ENCODE measurements at places on chromosomes 16 and 17.

GRCh38 chr17:31595666-31596381 is 204.3 kb downstream of the RAB11FIP4 start:
- DNase-seq: no peak

- DNase-seq: no peak
These were observed 123.1 kb downstream of the LYRM1 start for GRCh38 chr16:21023509-21024202.

DNA sequence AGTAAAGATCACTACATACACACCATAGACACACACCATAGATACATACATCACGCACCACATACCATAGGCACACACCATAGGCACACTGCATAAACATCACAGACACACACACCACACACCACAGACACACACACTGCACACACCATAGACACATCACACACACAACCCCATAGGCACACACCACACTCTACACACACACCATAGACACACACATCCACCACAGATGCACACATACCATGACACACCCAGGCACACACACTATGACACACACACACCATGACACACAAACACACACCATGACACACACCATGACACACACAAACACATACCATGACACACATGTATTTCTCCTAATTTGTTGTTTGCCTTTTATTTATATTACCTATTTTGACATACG is 14.1 kb downstream of the TBC1D16 start:
- no peak for DNase-seq

DNA sequence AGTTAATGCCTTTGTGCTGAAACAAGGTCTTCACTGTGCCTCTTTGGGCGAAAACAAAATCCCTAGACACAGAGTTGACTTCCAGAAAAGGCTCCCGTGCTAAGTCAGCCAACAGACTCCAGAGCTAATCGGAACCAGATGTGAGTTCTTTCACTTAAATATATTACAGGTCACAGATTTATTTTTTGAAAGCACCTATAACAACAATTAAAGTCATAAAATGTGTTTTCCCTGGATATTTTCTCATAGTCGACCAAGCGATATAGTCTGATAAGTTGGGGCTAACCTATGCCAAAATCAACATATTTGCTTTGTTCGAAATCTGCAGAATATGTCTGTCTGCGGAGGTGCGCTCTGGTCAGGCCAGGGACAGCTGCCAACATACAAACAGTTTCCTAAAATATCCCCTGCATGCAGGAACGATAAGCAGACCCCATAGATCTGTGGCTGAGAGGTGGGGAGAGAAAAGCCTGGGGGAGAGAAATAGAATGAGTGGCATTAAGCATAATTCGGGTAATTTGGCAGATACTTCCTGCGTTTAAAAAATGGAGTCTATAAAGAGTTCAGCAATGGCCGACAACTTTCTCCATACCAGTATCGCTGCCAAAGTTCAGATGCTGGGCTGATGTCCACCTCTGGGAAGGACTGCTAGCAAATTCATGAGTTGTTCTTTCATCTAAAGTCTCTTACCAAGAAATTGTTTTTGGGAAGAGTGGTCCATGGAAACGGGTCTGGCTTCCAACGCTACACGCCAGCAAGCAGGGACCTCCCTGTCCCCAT is 50.8 kb upstream of the MYH10 start:
- DNase-seq: peak; percentile 90

GRCh38 chr17:17831208-17832031 is 5.4 kb downstream of the SREBF1 start:
- DNase-seq: no peak

DNA sequence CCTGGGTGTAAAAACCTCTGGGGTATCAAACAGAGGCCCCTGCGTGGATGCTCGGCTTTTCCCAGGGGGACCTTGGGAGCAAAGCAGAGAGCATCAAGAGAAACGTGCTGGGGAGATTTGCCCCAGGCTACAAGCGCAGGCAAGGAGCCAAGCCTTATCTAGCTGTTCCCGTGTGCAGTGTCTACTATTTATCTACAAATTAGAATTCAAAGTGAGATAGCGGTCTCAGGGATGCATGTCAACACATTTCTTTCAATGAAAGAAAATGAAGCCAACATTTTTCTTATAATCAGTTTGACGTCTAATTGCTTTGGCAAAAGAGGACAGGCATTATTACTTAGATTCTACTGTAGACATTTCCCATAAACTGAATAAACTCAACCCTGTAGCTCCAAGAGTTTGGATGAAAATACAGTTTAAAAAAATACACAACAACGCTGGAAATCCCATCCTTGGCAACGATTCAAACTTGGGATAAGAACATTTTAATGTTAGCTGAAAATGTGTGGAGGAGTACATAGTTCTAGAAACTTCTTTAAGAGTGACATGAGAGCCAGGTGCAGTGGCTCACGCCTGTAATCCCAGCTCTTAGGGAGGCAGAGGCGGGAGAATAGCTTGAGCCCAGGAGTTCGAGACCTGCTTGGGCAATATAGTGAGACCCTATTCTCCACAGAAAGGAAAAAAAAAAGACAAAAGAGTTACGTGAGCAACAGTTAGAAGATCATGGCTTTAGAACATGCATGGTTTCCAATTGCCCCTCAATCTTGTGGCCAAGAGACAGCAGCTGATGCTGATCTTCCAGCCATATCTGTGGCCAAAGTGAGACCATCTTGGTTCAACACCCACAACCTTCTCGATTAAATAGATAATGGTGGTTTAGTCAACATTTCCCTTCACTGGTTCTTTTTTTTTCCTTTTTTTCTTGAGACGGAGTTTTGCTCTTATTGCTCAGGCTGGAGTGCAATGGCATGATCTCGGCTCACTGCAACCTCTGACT is 7.2 kb downstream of the SPNS3 start:
- DNase-seq: peak; percentile 55

DNA sequence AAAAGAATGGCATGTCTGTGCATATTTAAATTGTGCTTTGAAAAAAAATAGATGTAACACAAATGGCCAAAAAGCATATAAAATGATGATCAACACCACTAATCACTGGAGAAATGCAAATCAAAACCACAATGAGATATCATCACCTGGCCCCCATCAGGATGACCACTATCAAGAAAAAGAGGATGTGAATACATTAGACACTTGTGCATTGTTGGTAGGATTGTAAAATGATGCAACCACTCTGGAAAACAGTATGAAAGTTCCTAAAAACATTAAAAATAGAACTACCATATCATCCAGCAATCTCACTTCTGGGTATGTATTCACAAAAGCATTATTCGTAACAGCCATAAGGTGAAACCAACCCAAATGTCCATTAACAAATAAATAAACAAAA is 91.5 kb downstream of the SPAG9 start:
- DNase-seq: no peak

- no peak for DNase-seq
These were observed 47.7 kb upstream of the LCMT1 start for GRCh38 chr16:25063865-25064264.

DNA sequence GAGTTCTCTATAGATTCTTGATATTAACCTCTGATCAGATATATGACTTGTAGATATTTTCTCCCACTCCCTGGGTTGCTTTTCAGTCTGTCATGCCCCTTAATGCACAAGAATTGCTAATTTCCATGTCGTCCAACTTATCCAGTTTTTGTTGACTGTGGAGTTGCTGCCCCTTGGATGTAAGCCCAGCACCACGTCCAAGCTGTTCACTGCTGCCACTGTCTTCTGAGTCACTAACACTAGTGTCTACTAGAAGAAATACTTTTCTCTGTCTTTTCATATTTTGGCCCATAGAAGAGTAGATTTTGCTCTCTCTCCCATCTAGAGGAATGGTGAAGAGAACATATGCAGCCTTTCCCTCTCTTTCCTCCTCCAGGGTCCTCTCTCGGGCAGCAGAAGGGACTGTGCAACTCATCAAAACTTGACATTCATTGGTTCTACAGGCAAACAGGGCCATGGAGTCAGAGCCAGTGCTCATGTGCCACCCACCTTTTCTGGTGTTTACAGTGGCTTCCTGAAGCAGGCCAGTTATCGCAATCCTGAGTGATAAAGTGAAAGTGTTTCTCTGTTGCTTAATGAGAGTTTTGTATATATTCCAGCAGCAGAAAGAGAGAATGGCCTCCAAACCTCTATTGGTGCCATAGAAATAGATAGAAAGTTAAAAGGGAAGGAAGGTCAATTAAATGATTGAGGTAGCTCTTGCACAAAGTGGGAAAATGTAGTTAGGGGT is 22.6 kb upstream of the PMP22 start:
- no peak for DNase-seq

DNA sequence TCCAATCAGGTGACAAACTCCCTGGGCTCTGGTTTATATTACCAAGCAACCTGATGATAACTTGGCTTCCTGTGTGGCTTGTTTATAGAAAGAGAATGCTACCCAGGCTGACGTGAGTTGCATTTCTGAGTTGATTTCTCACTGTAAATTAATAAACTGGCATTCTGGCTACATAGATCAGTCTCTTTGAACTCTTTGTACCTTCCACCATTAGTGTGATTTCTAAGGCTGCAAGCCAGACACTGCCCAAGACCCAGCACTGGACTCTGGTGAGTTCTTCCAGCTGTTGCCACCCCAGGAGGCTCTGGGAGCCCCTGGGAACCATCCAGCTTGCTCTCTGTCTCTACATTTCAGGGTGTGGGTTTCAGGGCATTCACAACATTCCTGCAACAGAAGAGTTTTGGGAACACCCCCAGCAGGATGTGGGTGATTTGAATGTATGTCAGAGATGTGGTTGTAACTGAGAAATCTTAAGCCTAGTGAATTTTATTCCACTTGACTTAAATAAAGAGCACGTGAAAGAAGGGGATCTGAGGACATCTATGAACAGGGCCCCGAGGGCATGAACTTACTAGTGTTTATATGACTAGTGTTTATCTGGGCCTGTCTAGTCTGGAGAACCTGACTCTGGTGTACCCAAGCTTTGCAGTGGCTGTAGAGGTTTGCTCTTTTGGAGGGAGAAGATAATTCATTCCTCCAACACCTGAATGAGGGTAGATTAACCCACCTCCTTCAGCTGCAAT is 30.3 kb upstream of the LRRC37A start:
- DNase-seq: no peak

- peak; percentile 79 for DNase-seq
These were observed 611.3 kb upstream of the SALL1 start for GRCh38 chr16:51762081-51762996.

DNA sequence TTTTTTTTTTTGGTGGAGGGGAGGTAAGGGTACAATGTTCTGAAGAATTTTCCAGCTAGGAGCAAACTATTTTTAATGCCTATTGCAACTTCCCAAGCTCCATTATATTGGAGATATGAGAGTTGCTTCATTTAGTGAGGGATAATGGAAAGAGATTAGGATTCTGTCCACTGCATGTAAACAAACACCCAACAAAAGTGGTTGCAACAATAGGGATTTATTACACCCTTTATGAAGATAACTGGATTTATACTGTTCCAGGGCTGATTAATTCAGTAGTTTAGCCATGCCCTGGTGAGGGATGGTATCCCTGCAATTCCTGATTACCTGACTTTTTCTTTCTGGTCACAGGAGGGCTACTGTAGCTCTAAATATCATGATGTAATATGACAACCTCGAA is 40.5 kb downstream of the MAP2K6 start:
- DNase-seq: no peak

Measured in muscle of arm (tissue), 14 donors.